ENCODE measurements at places on chromosomes 5 and 9.

- DNase-seq: no peak
Measured at GRCh38 chr5:74052441-74053221, 426.6 kb downstream of the ARHGEF28 start.

GRCh38 chr5:139795074-139796001, at the start of gene PSD2:
PSD2 (plus strand) TSS chr5:139795808; CDS start chr5:139809441, 13,633 bp downstream.
- no peak for DNase-seq

DNA sequence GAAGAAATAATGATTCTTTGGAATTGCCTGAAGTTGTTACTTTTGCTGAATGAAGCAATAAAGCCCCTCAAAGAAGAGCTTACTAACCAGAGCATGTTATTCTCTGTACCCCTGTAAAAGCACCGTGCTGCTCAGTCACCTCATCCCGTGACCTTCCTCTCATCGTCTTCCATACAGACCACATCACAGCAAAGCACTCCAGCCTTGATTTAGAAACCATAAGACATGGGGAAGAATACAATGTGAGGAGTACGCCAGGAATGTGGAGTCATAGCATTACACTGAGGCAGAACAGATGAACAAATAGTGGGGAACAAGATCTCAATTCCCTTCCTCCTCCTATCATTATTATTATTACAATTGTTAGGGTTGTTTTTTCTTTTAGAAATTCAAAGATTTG, 49.1 kb downstream of the ERAP1 start:
- DNase-seq: no peak

GRCh38 chr5:95075111-95075510, 209.8 kb downstream of the MCTP1 start:
- DNase-seq: no peak

GRCh38 chr9:121857928-121858327, 206.5 kb downstream of the DAB2IP start:
- DNase-seq: no peak

- no peak for DNase-seq
Measured at GRCh38 chr9:74138182-74138581, 359.0 kb upstream of the RORB start.

DNA sequence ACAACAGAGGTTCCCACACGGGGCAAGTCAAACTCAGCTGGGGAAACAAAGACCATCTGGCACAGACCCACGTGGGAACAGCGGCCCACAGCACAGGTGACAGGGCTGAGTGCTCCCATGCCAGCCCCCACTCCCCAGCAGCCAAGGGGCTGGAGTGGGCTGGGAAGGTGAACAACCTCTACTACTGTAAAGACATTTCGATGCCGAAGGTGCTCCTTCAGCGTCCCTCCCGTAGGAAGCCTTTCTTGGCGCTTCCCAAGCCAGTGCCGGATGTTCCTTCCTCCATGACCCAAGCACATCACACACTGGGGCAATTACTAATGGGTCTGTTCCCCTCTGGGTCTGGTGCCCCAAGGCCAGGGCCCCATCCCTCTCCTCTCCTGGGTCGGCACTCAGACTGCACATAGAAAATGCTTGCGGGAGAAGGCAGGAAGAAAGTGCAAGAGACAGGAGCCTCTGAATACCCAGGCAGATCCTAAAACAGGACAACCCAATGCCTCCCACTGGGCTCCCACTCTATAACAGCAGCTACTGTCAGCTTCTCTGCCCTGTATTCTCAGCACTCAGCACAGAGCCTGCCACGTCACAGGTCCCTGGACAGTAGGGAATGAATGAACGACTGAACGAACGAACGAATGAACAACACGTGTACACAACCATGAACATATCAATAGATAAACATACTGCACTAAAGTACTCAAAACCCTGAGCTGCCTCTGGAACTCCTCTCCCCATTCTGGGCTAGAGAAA, 77.0 kb upstream of the LRRTM2 start:
- no peak for DNase-seq

- no peak for DNase-seq
Measured at GRCh38 chr9:93786204-93786603, 169.0 kb downstream of the BARX1 start.

DNA sequence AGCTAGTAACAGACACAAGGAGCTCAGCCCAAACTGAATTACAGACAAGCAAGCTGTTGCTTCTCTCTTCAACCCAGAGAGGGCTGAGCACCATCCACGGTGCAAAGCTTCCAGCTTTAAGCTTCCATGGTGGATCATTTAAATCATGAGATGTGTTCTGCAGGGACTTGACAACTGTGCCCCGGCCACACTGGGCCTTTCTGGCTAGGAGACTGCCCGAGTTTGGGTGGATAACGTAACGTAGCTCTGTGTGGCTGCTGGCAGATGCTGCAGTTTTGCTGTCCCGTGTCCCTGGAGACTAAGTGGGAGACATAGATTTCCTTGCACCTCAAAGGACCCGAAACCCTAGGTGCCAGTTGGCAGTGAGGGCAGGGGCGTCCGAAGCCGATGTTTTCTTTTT, 234.0 kb downstream of the IRX2 start:
- no peak for DNase-seq

- no peak for DNase-seq
Measured at GRCh38 chr9:136611119-136611518, 51.6 kb upstream of the EGFL7 start.

DNA sequence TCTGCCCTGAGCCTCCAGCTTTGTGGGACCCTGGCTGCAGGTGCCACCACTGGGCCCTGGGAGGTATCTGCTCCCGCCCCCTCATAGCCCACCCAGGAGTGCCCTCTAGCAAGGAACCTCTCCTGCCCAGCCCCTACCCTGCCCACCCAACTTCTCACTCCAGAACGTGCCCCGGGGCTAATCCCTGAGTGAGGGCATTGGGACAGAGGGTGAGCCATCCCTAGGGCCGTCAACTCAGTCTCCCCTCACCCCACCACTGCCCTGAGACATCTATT, 2.7 kb upstream of the RASGEF1C start:
- no peak for DNase-seq

- DNase-seq: no peak
Measured at GRCh38 chr5:150104550-150104870, 18.2 kb upstream of the CSF1R start.

DNA sequence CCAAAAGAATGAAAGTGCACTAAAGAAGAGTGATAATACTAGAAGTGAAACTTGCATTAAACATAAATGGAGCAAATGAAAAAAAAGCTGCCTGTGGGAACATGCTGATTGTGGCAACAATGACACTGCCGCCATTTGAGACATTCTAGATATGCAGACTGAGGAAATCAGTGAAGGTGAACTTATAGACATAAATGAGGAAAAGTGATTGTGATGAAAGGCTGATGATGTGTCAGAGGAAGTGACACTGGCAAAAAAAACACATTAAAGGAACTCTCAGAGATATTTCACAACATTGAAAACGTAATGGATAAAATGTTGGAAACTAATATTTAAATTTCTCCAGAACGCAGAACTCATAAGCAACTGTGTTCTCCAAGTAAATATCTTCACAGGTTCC, 1.2 kb downstream of the ERCC8 start:
- DNase-seq: no peak

GRCh38 chr5:141501761-141502160, 12.9 kb downstream of the PCDHGC5 start:
- DNase-seq: no peak

- no peak for DNase-seq
Measured at GRCh38 chr9:117411547-117411946, 3.3 kb downstream of the ASTN2 start.

- DNase-seq: no peak
Measured at GRCh38 chr5:41968153-41968723, 43.2 kb downstream of the FBXO4 start.

- DNase-seq: no peak
Measured at GRCh38 chr5:76801803-76802195, 17.0 kb upstream of the F2RL1 start.

- DNase-seq: no peak
Measured at GRCh38 chr5:10501554-10502075, 59.9 kb downstream of the ROPN1L start.

- DNase-seq: no peak
Measured at GRCh38 chr5:33059081-33059480, 348.0 kb downstream of the NPR3 start.

DNA sequence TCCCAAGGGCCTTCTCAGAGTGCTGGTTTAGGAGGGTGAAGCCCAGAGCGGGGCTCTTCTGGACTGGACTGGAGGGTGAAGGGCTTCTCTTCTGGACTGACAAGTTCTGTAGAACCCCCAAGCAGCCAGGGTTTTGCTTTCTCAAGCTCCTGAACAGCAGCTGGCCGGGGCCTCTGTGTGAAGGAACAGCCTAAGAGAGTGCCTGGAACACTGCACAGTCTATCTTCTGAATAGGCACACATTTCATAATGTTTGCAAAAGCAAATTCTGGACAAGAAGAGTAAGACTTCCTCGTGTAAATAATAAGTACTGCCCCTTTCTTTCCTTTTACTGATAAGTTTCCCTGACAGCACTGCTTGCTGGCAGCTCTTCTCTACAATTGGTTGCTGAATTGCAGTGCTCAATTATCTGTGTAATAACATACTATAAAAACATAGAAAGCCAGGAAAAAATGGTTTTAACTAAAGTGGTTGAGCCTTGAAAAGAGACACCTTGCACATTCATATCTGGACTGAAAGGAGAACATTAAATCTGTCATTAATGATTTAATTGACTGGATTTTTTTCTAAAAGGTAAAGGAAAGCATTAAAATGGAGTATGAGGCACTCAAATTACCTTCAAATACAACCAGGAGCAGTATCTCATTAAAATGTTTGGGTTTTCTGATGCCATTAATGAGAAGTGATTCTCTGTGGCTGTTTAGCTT, 20.5 kb downstream of the MAST4 start:
- DNase-seq: no peak

DNA sequence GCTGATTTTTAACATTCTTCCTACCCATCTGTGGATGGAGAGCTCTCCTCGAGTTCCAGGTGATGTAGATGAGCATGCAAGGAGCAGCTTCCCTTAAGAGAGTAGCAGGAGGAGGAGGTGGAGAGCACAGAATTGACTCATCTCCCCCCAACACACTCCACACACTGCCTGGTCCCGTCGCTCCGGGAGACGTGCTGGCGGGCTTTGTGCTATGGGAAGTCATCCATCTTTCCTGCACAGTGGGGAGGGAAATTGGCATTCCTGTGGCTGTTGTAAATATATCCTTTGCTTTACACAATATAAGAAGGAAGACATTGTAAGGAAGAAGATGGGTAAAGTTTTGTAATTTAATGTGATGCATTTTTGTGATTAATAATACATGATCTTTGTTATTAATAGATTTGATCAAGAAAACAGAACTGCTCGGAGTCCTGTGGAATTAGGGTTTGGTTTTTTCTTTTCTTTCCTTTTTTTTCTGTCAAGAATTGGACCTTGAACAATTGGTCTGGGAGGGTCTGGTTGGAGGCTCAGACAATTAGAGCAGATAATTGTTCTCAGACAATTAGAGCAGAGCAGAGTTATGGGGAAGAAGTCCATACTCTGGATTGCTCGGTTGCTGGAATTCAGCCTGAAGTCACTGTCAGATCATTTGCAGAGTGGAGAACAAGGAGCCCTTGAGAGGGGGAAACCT, 297.8 kb downstream of the GADD45G start:
- no peak for DNase-seq

DNA sequence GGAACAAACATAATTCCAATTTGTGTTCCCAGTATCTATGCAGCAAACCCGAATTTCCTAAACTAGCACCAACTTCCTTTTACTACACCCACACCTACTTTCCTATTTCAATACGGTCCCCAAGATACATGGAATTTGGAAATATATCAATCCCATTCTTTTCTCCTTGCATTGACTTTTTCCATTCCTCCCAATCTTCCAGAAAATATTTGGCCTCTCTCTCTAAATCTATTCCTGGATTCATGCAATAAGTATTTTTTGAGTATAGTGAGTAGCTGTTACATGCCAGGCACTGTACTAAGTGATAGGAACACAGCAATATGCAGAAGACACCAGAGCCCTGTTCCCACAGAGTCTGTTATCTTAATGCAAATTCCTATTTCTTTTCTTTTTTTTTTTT, 216.2 kb upstream of the PIK3R1 start:
- DNase-seq: no peak

- no peak for DNase-seq
Measured at GRCh38 chr9:76692458-76693129, 71.6 kb upstream of the PCA3 start.

- DNase-seq: no peak
Measured at GRCh38 chr5:154517181-154517580, 39.2 kb upstream of the HAND1 start.

DNA sequence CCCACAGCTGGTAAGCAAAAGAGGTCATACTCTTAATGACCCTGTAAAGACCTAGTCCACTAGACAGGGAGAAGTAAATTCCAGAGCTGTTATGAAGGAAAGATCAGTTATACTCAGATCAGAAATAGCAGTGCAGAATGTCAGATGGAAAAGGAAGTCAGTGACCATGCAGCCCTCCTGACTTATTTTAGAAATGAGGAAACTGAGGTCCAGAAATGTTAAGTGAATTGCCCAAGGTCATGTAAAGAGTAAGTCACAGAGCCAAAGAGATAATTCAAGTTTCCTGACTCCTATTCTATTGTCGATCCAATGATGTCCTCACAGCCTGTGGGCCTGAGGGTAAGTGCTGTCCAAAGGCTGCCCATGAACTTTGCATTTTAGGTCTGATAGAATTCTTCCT, 214.9 kb upstream of the IL12B start:
- no peak for DNase-seq

DNA sequence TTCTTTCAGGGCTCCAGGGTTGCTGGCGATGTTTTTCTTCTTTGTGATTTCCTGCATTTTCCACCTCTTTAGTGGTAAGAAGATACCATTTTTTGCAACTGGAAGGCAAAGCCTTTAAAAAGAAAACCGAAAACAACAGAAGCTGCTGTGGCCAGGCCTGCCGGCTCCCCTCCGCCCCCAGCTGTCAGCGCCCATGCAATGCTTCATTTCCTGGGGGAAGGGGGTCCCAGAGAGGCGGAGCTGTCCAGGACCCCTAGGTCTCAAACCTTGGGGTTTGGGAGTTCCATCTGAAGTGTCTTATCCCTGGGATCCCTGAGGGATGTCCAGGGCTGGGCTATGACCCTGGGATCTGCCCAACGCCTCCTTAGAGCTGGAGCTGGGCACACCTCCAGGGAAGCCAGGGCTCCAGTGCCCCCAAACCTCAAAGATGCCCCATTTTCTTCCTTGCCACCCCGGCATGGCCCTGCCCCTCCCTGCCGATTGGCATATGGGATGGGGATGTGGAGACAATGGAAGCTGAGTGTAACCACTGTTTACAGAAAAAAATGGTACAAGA, 257.2 kb upstream of the MVB12B start:
- DNase-seq: no peak

GRCh38 chr9:4077499-4078102, 222.3 kb downstream of the GLIS3 start:
- peak; percentile 29 for DNase-seq
